Eye (tissue), 1 donor: ENCODE measurements at places on chromosomes 5 and 9.

- no peak for DNase-seq
Measured at GRCh38 chr9:73719660-73720059, 568.0 kb downstream of the ANXA1 start.

GRCh38 chr5:43635374-43635773, 32.4 kb downstream of the NNT start:
- DNase-seq, result no peak

- DNase-seq, result peak; percentile 72
Measured at GRCh38 chr5:15995341-15996052, 184.1 kb downstream of the MARCHF11 start.

GRCh38 chr5:111914966-111915636, 158.1 kb upstream of the NREP start:
- peak; percentile 29 for DNase-seq

DNA sequence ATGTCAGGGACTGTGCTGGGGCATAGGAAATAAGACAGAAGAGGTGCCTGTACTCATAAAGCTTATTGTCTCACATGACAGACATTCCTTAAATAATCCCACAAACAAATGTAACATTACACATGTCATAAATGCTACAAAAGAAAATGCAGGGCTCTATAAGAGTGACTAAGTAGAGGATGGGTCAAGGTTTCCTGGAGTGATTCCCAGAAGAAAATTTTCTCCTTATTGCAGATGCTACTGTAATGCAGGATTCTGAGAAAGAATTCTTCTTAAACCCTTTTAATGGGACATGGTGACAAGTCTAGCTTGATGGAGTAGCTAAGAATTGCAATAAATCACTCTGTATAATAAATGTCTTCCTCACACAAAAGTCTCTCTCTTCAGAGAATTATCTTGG, 55.7 kb downstream of the SH3TC2 start:
- DNase-seq, result no peak

DNA sequence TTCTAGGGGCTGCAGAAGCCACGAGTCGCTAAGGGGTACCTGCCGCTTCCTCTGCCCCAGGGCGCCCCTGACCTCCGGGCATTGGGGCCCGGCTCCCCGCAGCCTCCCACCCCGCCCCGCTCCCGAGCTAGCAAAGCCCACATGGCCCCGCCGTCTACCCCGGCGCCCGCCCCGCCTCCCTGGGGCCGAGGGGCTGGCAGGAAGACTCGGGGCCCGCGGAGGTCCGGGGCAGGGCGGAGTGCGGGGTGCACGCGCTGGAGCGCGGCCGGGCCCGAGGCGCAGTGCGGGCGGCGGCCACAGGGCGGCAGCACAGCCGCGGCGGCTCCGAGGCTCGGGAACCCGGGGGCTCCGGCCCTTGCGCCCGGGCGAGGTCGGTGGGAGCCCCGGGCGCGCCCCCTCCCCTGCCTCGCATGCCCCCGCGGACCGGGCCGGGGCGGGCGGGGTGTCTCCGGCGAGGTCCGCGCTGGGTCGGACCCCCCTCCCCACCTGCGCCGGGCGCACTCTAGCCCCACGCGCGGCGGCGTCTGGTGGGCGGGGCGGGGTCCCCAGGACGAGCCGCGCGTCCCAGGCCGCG, 6.7 kb downstream of the NRARP start:
- peak; percentile 80 for DNase-seq

DNA sequence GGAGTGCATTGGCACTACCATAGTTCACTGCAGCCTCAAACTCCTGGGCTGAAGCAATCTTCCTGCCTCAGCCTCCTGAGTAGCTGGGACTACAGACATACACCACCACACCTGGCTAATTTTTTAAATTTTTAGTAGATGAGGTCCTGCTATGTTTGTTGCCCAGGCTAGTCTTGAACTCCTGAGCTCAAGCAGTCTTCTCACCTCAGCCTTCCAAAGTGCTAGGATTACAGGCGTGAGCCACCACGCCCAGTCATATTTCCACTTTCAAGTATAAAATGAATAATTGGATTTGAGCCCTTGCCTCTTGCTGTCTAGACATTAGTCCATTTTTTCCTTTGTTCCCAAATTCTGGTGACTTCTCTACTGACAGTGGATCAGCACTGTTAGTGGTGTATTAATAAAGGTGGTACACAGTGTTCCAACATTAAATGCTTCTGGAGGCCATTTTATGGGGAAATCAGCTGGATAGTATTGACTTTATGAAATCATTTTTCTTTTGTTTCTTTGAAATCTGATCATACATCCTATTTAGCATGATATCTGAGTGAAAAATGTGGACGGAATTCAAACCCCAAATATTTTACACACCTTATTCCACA, 15.9 kb downstream of the ATP6V0E1 start:
- no peak for DNase-seq

- DNase-seq, result no peak
Measured at GRCh38 chr9:77679088-77679487, 31.0 kb upstream of the GNA14 start.

GRCh38 chr9:34072868-34073590, 24.3 kb upstream of the UBAP2 start:
- peak; percentile 24 for DNase-seq

GRCh38 chr5:56698463-56699381, 116.6 kb upstream of the MAP3K1 start:
- DNase-seq, result peak; percentile 58

GRCh38 chr9:5489630-5490490, 20.5 kb upstream of the PDCD1LG2 start:
- DNase-seq, result no peak

DNA sequence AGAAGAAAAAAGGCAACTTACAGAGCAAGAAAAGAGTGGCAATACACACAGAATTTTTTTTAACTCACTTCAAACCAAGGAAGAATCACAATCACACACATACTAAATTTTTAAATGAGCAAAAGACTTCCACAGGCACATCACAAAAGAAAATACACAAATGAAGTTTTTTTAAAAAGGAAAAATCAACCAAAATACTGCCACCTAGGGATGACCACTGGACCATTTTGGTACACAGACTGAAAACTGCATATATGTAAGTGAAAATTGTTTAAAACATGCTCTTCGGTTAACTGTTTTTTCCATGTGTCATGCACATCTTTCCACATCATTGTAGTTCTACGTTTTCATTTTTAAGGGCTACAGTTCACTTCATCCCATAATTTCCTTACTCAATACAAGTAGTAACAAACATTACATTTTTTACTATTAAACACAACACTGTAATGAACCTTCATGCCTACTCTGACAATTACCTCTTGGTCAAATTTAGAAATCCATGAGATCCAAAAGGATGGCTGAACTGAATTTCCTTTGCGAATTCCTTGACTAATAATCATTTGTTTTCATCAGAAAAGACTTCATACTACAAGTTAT, 79.0 kb downstream of the FBXW11 start:
- no peak for DNase-seq

- DNase-seq, result no peak
Measured at GRCh38 chr9:30995956-30996738, 1388.3 kb upstream of the ACO1 start.

GRCh38 chr9:4021621-4022213, 278.2 kb downstream of the GLIS3 start:
- DNase-seq, result no peak

DNA sequence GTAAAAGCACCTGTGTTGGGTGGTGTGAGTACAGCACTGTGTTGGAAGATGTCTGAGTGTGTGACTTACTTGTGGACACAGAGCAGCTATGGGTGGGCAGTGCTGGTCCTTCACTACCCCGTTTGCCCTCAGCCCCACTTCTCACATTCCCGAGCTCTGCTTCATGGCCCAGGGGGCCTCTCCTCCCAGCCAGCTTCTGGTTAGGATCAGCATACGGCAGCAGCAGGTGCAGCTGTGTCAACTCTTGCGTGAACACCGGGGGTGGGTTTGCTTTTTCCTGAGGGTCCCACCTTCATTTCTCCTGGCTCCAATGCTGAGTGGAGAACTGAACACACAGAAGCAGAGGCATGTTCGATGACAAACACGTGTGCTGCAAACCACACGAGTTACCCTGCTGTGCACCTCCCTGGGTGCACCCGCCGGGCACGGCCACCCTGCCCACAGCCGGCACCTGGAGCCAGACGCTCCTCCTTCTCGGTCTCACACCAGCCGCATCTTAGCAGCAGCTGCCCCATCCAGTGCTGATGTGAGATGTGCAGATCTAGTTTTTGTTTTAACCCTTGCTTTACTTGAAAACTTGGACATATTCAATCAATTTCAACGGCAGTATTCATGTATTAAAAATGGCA, 14.9 kb upstream of the SLC6A3 start:
- no peak for DNase-seq

DNA sequence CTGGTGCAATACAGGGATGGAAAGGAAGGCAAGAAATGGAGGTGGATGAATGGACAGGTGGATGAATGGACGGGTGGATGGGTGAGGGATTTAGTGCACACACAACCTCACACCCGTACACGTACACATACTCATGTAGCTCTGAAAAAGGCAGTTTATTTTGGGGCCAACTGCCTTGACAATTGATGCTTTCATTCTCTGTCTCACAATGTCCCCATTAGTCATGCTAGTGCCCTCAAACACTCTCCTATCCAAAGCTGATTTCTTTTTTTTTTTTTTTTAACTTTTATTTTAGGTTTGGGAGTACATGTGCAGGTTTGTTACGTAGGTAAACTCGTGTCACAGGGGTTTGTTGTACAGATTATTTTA, 495.0 kb downstream of the DMAC1 start:
- DNase-seq, result no peak

- DNase-seq, result peak; percentile 24
Measured at GRCh38 chr5:90530736-90531487, 1.5 kb upstream of the LYSMD3 start.

GRCh38 chr5:2739360-2740050, 12.0 kb downstream of the IRX2 start:
- DNase-seq, result peak; percentile 79

- DNase-seq, result no peak
Measured at GRCh38 chr5:165573445-165573844, 2068.0 kb downstream of the MAT2B start.

- DNase-seq, result peak; percentile 30
Measured at GRCh38 chr5:91189480-91190313, 193.4 kb downstream of the ARRDC3 start.

DNA sequence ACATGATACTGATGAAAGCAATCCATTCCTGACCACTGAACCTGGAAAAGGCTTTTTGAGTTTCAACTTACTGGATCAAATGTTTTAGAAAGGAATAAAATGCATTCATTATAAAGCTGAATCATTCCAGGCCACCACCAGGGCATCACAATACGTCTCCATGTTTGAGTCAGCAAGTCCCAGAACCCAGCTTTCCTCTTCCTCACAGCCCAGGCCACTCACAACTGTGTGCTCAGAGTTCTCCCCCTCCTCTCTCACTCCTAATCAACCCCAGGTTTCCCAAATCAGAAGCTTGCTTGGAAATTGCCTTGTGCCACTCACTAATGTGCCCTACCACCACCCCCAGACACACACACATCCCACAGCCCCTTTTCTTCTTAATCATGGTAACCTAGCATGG, 91.7 kb downstream of the GNA14 start:
- no peak for DNase-seq

DNA sequence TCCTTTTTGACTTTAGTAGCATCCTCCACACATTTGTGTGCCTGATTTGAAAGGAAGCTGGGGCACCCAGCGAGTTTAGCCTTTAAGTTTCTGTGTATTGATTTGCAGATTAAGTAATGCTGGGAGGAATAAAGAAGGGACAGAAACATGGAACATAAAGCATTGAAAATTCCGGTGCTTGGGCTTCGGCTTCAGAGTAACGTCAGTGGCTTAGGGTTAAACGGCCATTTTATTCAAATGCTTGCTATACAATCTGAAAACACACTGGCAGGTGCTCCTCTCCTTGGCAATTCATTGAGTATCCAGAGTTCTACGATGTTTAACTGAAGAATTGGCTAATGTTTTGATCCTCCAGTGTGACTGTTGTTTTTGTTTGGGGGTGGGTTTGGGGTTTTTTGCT, 58.0 kb upstream of the FSD1L start:
- DNase-seq, result no peak

DNA sequence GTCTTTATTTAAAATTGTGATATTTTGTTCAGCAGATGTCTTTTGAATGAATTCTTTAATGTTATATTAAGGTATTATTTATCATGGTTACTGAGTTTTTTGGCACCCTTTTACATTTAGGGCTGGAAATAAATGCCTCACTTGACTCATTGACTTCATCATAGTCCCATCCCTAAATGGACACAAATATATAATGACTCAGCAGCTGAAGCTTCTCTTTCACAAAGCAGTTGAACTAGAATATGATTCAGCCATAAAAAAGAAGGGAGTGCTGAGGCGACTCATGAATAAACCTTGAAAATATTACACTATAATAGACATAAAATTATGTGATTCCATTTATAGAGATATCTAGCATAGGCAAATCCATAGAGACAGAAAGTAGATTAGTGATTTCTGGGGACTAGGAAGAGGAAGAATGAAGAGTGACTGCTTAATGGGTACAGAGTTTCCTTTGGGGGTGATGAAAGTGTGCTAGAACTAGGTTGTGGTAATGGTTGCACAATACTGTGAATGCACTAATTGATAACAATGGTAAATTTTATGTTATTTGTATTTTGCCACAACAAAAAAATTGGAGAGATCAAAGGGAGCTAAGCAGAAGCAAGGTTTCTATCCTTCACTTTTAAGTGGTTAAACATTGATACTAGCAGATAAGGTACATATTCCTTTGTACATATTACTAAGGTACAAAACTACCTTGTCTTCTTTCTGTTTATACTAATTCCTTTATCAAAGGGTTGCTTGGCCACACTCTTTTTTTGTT, 449.6 kb downstream of the NTRK2 start:
- no peak for DNase-seq

GRCh38 chr5:81147886-81148571, 85.1 kb upstream of the CKMT2 start:
- peak; percentile 74 for DNase-seq

DNA sequence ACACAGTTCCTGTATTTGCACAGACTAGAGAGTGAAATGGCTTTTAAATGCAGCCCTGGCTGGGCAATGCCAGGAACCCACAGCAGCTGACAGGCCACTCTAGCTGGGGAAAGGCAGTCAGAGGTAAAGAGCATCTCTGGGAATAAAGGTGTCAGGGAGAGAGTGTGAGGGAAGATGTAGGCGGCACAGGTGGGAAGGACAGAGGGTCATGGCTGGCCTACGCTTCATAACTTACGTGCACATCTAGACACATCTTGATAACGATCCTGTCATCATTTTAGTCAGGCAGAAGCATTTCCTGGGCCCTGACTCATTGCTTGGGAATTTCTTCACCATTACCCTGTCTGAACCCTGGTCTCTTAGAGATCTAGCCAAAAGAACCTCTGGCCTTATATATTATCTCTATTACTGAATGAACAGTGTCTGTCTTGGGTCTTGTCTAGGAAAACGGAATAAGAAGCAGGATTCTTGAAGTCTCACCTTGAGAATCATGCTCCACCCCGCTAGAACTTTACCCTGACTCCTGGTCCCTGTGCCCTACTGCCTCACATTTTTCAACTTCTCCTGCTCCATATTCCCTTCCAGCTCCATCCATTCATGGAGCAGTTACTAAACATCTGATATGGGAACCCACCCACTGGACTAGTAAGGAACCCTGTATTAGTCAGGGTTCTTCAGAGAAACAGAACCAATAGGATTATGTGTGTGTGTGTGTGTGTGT, 106.4 kb upstream of the ELL2 start:
- DNase-seq, result peak; percentile 34

GRCh38 chr5:41878643-41879478, 8.6 kb upstream of the OXCT1 start:
- DNase-seq, result no peak
